Iris pigment epithelial cell (primary cell): ENCODE measurements at places on chromosomes 2 and 18.
A peak's percentile ranks its signal among the peaks of the same experiment; 100 is the strongest.

DNA sequence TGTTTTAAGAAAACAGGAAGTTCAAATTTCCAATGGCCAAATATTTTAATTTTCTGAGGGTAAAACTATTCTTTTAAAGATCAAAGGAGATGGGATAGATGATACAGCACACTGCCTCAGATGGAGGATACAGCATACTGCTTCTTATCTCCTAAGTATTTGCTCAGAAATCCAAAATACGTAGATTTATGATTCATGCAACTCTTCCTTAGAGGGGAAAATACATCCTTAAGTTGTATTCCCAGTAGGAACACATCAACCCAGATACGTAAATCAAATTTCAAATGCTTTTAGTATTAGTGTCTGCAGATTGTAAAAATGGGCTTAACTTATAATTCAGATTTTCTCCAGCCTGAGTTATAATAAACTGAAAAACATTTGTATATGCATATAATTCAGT is 235.2 kb downstream of the ZNF385B start:
- no peak for DNase-seq

GRCh38 chr2:138122891-138123290 is 158.6 kb downstream of the HNMT start:
- no peak for DNase-seq

DNA sequence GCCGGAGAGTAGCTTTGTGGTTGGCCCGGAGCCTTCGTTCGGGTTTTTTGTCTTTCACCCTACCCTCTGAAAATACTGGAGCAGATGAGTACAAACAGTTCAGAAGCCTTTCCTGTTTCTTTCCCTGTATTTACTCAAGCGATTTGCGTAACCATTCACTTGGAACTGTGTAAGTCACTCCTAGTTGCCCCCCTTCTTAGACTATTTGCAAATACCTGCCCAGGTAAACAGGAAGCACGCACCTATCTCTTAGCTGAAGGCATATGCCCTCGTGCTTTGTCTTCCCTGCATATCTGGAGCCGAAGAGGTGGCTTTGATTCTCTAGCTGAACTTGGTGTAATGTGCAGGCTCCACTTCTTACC is 1.4 kb downstream of the KCNS3 start:
- no peak for DNase-seq

GRCh38 chr2:203470371-203470770 is 64.7 kb downstream of the RAPH1 start:
- DNase-seq: no peak

DNA sequence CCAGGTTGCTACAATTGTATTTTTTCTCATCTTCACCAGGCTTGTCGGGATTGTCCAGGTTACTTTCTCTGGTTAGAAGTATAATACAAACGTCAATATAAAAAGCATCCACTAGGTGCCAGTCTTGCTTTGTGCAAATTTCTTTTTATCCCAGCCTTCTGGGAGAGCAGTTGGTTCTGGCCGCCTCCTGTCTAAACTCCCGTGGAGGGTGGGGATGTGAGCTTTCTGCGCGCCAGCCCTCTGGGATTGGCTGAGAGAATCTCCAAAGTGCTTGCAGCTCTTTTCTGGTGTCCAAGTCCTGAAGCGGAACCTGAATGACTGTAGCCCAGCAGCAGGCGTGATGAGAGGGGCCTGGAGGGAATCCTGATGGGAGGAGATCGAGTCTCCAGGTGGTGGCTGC is 22.4 kb upstream of the TOGARAM2 start:
- peak; percentile 78 for DNase-seq

DNA sequence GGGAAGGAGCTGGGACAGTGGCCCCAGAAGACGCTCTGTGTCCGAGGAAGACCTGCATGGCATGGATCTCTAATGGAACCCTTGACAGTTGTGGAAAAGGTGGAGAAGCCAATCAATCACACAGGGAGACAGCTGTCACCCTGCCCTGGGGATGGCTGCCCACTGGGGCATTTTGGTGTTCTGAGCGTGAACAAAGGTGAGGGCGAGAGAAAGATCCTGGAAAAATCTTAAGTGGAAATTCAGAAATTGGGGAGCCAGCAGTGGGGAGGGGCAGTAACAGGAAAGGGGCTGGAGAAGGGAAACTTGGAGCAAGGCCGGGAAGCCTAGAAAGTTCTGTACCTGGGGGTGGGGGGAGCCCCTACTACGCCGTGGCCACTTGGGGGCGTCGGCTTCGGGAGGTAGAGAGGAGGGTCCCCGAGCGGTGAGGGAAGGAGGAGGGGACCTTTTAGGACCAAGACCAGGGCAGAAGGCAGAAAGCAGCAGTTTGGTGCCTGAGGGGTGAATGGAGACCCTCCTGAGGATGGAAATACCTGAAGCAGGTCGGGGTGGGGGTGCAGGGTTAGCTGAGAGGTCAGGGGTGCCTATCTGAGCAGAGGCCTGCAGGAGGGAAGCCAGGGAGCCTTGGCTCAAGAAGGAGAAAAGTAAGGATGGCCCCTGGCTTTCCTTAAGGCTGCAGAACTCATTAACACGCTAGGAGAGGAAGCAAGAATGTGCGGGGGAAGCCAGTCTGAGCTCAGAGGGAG is 30.0 kb downstream of the NGEF start:
- no peak for DNase-seq

- no peak for DNase-seq
Measured at GRCh38 chr18:51957001-51957400, 383.0 kb upstream of the DCC start.

GRCh38 chr2:191748059-191748461 is 70.1 kb downstream of the NABP1 start:
- DNase-seq: peak; percentile 71

GRCh38 chr2:56390644-56391043 is 206.9 kb downstream of the CCDC85A start:
- no peak for DNase-seq

DNA sequence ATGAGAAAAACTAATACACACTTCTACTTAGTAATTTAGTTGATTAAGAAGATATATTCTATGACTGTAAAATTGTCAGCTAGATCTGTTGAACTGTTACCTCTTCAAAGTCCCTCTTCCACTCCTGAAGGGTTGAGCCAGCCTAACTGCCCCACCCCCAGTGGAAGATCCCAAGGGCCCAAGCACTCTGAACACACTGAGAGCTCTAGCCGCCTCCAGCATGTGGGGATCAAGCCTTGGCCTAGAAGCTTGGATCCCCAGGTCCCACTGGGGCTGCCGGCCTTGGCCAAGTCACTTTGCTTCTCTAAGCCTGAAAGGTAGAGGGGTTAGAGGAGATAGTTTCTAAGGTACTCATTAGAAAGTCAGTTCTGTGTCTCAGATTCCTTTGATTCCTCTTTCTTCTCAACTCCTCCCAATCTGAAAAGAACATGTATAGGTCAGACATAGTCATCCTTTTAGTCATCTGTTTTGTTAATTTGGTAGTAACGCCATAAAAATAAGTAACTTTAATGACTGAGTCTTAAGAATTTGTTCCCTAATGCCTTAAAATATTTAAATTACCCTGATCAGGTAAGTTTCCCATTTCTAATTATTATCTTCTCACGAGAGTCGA is 5.6 kb downstream of the CPSF3 start:
- no peak for DNase-seq

DNA sequence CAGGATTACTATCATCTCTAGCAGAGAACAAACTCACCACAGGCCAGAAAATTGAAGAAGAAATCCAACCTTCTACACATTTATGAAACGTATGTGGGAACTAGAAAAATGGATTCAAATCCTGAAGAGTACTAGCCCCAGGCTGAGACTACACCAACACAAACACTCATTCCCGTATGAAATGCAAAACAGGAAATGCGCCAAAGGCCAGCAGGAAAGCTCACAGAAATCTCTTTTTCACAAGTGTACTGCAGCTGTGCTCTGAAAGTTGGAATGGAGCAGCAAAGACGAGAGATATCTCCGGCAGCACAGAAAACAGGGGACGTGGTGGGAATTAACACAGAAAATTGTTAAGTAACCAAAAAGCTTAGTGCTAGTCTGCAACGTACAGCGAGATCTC is 913.5 kb downstream of the TDRD15 start:
- no peak for DNase-seq
